ENCODE measurements at places on chromosomes 13 and 19.

GRCh38 chr19:4061683-4062418 is 4.8 kb downstream of the ZBTB7A start:
- DNase-seq = no peak

DNA sequence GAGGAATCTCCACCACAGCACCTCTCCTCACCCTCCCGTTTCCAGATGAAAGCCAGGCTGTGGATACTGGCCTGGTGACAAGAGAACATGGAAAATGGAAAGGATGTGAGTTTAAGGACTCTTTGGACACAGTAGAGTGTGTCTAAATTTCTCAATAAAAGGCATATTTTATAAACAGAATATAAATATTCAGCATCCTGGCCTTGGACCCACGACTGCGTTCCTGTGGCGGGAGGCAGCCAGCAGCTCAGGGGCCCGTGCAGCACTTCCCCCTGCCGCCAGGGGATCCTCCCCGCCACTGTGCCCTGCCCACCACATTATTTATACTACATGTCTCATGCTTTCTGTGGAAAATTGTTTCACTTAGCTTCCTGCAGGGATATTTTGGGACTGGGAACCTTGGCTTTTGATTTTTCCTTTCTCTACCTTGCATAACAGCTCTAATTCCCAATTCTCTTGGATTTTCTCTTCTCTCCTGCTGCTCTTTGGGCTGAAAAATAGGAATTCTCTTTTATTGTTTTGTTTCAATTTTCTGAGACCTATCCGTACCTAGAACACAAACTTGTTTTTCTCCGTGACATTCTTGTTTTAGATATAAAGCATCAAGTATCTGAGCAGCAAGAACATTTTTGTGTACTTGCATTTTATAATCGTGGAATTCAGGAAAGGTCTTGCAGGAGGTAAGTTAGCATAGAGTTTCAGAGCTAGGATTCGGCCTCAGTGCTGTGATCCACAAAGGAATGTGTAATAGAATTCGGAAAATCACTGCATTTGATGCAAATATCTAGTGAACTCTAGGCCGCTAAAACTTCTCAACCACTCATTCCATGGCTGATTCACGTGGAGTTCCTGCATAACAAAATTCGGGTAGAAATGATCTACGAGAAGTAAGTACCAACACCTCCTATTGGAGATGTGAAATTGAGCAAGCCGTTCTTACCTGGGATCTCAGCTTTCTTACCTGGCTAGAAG is 107.7 kb upstream of the SPATA13 start:
- no peak for DNase-seq

- no peak for DNase-seq
Measured at GRCh38 chr13:32889986-32890565, 126.1 kb upstream of the KL start.

DNA sequence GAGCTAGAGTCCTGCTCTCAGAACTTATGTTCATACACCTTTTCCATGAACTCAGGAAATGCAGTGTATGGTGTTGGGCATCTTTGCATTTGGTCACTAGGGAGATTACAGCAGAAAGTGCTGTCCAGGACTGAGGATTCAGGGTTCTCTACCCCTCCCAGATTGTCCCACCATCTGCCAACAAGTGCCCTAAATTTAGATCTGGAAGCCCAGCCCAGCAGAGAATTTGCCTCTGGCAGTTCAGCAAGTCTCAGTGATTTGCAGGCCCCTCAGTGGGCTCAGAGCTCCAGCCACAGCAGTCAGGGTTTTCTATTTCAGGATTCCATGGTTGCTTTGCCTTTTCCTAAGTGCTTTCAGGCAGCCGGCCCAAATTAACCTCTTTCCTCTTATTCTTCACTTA is 23.4 kb downstream of the CNFN start:
- DNase-seq = no peak

GRCh38 chr13:33340631-33341030 is 55.1 kb upstream of the STARD13 start:
- no peak for DNase-seq

GRCh38 chr13:101457176-101457575 is 4.7 kb downstream of the ITGBL1 start:
- no peak for DNase-seq

DNA sequence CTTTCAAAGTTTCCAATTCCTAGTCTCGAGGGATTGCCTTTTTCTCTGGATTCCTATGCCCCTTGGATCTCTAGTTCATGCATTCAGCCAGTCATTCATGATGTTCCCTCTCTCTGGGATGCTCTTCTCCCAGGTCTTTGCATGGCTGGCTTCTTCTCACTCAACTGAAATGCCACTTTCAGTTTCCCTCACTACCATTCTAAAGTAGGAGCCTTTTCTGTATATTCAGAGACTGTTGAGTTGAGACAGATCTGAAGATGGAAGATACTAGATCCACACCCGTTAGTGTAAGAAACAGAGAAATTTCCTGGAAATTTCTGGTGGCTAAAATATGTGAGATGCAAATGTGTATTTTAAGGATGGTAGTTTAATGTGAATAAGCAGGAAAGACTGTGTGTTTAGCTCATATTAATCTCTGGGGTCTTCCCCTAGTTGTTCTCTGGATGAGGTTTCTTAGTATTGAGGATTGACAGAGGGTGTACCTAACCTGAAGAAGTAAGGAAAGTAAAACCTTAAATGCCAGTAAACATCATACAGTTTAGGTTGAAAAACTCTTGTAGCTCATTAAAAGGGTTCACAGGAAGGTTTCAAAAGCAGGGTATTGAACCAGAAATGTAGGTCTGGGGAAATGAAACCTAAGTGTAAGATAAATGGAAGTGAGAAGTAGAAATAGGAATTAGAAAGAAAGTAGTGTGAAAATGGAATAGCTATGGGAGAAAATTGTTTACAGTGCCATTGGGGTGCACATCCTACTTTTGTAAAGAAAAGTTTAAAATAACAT is 331.3 kb downstream of the NDFIP2 start:
- no peak for DNase-seq

GRCh38 chr13:105547851-105548250 is 987.6 kb downstream of the EFNB2 start:
- no peak for DNase-seq

- DNase-seq = no peak
Measured at GRCh38 chr19:23071147-23071511, 45.7 kb upstream of the ZNF730 start.

DNA sequence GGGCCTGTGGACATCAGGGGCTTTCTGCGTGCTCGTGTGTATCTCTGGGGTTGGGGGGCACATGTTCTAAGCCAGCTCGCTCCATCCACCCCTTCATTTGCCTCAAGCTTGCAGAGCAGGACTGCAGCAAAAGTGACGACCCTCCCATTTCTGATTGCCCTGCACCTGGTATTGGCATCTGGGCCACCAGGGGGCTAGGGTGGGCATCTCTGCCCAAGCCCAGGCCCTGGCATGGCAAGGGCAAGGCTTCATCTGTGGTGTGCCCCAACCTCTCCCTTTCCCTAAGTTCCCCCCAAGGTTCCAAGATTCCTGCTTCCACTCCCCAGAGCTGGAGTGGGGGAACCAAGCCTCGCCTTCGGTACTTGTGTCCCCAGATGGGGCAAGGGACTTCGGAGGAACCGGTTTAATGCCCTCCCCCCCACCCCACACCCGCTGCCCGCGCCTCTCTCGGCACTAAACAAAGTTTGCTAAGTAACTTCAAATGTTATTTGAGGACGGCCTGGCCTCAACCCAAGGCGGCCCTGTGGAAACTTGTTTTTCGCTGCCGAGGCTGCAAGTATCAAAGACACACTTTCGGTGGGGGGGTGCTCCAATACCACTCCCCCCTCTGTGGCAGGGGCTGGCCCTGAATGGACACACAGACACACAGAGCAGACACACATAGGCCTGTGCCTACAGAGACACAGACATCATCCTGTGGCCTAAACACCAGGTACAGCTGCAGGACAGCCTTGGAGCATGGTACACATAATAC is 12.2 kb downstream of the NFIX start:
- DNase-seq = no peak

- no peak for DNase-seq
Measured at GRCh38 chr19:3233831-3234230, 9.4 kb downstream of the CELF5 start.

GRCh38 chr19:7928741-7929701 is 3.1 kb upstream of the CTXN1 start:
- no peak for DNase-seq

GRCh38 chr19:11151181-11151580 is 4.4 kb downstream of the SPC24 start:
- DNase-seq = no peak

DNA sequence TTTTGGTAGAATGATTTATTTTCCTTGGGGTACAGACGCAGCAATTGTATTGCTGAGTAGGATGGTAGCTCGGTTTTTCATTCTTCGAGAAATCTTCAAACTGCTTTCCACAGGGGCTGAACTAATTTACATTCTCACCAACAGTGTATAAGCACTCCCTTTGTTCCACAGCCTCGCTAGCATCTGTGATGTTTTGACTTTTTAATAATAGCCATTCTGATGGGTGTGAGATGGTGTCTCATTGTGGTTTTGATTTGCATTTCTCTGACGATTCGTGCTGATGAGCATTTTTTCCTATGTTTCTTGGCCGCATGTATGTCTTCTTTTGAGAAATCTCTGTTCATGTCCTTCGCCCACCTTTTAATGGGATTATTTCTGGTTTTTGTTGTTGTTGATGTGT is 54.8 kb upstream of the UQCRFS1 start:
- DNase-seq = no peak

GRCh38 chr19:2807379-2808128 is 12.1 kb upstream of the ZNF554 start:
- no peak for DNase-seq

GRCh38 chr13:27534108-27534980 is 84.0 kb upstream of the MTIF3 start:
- no peak for DNase-seq

- no peak for DNase-seq
Measured at GRCh38 chr13:60009300-60010253, 154.2 kb downstream of the DIAPH3 start.
